GM10248 (cell line): ENCODE measurements at places on chromosomes 11 and 22.

DNA sequence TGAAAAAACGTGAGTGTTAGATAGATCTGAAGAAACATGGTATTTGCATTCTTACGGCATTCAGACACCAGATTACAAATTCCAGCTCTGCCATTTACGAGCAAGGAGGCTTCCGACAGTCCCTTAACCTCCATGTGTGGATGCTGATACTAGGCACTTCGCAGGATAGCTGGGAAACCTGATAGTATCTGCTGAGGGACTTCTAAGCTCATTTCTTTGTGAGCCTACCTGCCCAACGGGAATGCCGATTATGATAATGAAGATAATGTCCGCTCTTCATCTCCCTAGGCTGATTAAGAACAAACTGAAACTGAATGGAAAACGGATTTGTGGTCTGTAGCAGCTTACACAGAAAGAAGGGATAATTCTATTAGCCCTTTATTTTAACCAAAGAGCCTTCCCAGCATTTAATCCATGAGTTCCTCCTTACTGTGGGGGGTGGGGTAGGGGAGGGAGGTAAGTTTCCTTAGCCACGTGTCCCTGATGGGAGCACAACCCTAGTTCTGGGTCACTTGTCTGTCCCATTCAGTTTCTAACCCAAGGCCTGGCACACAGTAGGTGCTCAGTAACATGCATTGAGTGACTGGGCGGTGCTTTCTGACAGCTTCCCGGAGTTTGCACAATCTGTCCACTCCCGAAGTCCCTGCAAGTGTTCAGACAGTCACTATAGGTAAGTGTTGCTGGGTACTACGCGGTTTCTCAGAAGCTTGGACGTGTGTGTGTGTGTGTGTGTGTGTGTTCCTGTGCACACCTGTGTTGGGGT is 39.2 kb downstream of the CD6 start:
- no peak for DNase-seq

DNA sequence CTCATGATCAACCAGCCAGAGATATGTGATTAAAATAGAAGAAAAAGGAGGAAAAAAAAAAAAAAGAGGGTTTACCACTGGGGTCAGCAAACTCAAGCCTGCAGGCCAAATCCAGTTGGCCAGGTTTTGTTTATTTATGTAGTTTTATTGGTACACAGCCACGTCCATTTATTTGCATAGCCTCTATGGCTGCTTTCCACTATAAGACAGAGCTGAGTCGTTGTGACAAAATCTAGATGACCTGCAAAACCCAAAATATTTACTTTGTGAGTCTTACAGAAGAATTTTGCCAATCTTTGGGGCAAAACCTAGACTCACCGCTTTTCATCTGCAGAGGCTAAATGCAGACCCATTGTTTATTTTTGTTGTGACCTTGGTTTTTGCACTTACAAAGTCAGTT is 87.1 kb downstream of the TENM4 start:
- DNase-seq = no peak

- no peak for DNase-seq
Observed at GRCh38 chr11:68685656-68686380, 1.5 kb downstream of the GAL start.

DNA sequence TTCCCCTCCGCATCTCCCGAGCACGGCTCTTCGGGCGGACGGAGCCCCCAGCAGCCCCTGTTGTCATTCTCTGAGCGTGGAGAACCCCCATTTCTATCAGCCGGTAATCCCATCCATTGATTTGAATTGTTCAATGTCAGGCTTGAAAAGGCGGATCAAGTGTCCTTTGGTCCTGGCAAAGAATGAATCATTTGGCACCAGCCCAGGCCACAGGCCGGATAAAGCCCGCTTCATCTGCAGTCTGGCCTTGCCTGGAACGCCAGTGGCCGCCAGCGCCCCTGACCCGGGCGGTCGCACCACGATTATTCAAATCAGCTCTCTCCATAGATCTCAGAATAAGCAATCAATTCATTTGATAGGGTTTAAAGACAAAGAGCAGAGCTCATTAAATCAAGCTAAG is 188.9 kb downstream of the BRD1 start:
- DNase-seq = no peak

DNA sequence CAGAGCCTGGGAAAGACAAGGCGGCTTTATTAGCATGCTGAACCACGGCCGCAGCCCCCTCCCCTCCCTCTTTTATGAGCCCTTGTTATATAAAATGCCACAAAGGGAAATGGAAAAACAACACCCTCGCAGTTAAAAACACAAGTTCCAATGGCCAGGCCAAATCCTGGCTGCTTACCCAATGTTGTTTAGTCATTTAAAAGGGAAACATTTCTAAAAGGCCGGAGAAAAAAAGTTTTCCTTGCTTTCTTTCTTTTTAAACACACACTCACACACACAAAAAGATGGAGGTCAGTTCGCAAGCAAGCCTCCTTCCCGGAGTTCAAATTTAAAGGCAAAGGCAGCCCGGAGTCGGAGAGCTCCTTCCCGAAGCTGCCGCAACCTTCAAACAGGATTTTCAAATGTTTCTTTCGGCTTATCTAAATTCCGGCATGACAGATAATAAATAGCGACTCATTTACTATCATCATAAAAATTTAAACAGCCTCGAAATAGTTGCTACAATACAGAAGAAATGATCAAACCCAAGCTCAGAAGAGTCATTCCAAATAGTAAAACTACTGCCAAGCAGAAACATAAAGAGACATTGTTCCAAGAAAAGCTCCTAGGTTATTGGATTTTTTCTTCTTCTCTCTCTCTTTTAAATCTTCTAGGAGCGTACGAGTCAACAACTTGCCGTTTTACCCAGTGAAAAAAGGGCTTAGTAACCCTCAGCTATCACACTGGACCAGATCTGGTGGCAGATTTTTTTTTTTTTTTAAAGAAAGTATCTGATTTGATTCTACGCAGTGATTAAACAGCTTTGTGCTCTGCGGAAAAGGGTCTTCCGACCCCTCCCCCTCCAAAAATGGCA is 3.5 kb downstream of the PHF21B start:
- DNase-seq = no peak

- no peak for DNase-seq
Observed at GRCh38 chr11:117107701-117108590, 9.7 kb upstream of the SIK3 start.

GRCh38 chr22:35150183-35151107 is 84.5 kb downstream of the ISX start:
- DNase-seq = peak; percentile 64

GRCh38 chr11:99614352-99614751 is 593.6 kb downstream of the CNTN5 start:
- DNase-seq = no peak

DNA sequence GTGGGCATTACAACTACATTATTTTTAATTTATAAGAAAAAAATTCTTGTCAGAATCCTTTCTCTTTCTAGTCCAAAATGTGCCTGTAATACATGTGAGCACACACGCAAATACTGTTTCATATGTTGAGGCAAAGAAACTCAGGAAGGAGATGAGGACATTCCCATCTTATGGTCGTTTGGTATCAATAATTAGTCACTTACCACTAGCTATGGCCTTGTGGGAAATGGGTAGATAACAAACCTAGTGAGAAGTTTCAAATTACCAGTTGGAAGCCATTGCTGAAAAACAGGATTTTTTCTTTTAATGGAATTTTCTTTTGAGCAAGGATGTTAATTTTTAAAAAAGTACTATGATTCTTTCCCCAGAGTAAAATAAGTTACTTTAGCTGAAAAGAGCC is 25.7 kb downstream of the AMOTL1 start:
- no peak for DNase-seq

- DNase-seq = no peak
Observed at GRCh38 chr11:1935156-1936071, 11.7 kb upstream of the MRPL23 start.

DNA sequence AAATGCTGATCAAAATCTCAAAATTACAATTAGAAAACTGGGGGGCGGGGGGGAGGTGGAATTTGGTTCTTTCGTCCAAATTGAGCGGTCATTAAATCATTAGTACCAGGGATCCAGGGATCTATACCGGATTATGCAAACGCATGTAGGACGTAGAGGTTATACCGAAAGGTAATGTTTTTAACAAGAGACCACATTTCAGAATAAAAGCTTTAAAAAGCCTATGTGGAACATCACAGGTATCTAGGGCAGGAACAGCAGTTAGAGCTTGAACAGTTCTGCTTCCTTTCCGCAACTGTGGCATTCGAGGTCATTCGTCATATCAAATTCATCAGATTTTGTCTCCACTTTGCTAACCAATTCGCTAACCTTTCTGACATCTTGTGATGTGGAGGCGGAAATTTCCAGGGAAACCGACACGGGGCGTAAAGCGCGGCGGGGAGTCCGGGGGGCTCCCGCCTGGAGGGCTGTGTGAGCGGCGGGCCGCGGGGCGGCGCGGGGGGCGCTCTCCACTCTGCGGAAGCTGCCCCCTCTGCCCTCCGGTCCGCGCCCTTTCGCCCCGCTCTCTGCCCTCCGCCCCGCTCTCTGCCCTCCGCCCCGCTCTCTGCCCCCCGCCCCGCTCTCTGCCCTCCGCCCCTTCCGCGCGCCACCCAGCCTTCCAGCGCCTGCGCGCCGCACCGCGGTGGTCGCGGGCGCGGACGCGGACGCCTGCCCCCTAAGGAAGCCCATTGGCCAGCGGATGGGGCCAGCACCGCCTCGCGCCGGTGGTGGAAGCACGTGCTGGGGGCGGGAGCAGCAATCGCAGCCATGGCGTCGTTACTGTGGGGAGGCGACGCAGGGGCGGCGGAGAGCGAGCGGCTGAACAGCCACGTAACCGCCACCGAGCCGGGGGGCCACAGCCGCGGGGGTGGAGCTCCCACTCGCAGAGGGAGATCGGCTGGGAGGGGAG is at the start of gene DDX25:
Gene DDX25 (plus strand): TSS at position 798 of the 949 bp plus-strand sequence. CDS start 10 bp downstream, at position 808.
- no peak for DNase-seq

DNA sequence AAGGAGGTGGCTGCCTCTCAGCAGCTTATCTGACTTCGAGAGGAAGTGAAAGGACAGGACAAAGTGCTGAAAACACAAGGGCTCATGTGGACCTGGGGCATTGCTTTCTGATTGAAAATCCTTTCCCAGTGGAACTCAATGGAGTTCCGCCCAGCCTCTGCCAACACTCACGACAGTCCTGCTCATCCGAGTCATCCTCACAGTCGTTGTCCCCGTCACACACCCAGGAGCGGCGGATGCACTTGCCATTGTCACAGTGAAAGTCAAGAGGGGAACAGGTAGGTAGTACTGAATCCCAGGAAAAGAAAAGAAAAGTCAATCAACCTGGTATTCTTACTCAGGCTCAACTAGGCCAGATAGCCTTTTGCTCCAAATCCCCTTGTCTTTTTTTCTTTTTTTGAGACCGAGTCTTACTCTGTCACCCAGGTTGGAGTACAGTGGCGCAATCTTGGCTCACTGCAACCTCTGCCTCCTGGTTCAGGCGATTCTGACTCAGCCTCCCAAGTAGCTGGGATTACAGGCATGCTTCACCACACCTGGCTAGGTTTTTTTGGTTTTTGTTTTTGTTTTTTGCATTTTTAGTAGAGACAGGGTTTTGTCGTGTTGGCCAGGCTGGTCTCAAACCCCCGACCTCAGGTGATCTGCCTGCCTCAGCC is 18.1 kb downstream of the LRP4 start:
- no peak for DNase-seq

DNA sequence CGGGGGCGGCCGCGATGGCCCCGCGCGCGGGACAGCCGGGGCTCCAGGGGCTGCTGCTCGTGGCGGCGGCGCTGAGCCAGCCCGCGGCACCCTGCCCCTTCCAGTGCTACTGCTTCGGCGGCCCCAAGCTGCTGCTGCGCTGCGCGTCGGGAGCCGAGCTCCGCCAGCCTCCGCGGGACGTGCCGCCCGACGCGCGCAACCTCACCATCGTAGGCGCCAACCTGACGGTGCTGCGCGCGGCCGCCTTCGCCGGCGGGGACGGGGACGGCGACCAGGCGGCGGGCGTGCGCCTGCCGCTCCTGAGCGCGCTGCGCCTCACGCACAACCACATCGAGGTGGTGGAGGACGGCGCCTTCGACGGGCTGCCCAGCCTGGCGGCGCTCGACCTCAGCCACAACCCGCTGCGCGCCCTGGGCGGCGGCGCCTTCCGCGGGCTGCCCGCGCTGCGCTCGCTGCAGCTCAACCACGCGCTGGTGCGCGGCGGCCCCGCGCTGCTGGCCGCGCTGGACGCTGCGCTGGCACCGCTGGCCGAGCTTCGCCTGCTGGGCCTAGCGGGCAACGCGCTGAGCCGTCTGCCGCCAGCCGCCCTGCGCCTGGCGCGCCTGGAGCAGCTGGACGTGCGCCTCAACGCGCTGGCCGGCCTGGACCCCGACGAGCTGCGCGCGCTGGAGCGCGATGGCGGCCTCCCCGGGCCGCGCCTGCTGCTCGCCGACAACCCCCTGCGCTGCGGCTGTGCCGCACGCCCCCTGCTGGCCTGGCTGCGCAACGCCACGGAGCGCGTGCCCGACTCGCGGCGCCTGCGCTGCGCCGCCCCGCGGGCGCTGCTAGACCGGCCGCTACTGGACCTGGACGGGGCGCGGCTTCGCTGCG is 697 bp downstream of the TPBGL start:
- DNase-seq = peak; percentile 95

DNA sequence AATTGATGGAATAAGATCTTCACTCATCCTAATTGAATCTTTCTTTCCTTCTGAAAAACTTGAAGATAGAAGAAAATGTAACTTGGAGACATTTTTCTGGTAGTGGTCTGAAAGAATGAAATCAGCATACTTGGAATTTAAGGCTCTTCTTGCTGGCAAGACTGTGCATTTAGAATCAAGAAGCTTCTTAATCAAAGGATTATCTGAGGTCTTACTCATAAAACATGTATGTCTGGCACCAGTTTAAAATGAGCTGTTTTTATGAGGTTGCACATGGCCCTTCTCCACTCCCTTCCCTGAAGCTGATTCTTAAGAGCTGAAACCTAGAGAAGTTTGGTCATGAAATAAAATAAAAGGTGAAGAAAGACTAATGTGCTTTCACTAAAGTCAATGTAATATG is 77.3 kb downstream of the ARHGEF12 start:
- DNase-seq = no peak

DNA sequence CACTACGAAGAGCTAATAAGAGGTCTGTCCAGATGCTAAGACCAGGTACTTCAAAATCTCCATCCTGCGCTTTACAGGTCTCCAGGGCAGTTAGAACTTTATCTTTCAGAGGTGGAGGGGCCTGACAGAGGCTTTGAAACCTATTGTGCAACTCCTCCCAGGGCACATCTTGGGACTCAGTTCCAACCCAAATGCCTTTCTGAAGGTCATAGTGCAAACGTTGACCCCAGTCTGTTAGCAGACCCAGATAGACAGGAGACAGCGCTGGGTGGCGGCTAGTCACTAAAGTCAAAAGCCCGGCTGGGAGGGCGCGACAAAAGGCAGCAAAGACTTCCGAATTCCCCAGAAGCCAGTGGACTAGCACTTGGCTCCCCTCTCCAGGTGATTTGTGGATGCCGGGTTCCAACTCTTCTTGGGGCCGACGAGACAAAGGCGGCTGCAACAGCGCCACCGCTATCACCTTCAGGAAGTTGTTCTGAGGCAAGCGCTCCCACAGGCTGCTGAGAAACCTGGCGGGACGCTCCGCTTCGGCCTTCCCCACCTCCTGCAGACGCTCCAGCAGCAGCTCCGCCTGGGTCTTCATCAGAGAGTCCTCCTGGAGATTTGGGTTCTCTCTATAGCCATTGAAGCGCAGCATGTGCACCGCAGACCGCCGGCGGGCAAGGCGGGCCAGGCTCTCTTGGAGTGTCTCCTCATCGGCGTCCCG is 728 bp downstream of the FANCF start:
- peak; percentile 57 for DNase-seq
